Progenitor cell of endocrine pancreas (in vitro differentiated cells): ENCODE measurements at places on chromosomes 3 and 15. TPM values are rescaled to one million over a fixed set of nuclear protein-coding genes. Genes with fewer than 3 reads are reported as not detected.

The BFSP2 gene
- not detected in 2 replicates for total RNA-seq

The TRANK1 gene
- 16.4 and 17.1 TPM in 2 replicates for total RNA-seq

The CPNE9 gene
- 0.47 and 0.69 TPM in 2 replicates for total RNA-seq

The CD86 gene
- not detected in 2 replicates for total RNA-seq

The NR1I2 gene
- 0.62 and 1.0 TPM in 2 replicates for total RNA-seq

The UBA7 gene
- 1.2 and 2.2 TPM in 2 replicates for total RNA-seq

The GNAT1 gene
- 0.12 and 0.91 TPM in 2 replicates for total RNA-seq

The SLC49A4 gene
- total RNA-seq = 17.5 and 20.0 TPM in 2 replicates
